T47D (cell line): ENCODE measurements at places on chromosomes 12 and 14.

DNA sequence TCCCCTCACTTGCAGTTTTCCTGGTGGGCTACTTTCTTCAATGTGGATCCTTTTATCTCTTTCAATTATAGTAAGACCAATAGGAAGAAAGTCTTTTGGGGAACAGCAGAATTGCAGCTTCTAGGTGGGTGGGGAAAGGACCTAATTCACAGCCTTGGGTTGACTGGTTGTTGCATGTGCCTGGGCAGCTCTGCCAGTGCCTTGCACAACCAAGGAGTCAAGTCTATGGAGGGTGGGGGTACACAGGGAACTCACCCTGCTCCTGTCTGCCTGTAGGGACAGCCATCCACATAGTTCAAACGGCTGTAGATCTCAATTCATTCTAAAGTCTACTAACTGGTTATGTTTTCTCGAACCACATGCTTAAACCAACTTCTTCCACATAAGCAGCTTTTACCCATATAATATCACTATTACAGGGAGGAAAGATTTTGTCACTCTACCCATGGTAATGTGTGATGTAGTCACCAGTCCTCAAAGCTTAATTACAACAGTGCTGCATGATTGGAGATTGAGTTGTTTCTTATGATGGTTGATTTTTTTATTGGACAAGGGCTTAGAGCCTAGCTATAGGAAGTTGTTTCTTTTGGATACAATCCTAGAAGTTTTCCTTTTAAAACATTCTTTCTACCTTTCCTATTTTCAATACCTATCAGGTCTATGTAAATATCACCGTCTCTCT lies 117.7 kb upstream of the FRMD6 start:
- DNase-seq: no peak

- DNase-seq: no peak
These were observed 343.6 kb downstream of the GLT1D1 start for GRCh38 chr12:129196927-129197326.

DNA sequence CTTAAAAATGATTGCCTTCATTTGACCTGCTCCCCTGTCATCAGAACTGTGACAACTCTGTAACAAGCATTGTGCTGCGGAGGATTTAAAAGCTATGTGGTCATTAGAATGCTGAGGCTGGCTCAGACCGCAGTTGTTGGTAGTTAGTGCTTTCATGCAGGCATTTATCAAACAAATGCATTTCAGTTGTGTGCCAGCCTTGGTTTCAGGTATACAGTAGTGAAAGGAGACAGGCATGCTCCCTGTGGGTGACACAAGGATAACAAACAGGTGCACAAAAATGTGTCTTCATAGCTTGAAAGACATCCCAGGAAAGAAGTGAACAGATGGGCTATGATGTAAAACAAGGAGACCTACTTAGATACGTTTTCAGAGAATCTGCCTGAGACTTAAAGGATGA lies 60.6 kb downstream of the MARK3 start:
- no peak for DNase-seq

DNA sequence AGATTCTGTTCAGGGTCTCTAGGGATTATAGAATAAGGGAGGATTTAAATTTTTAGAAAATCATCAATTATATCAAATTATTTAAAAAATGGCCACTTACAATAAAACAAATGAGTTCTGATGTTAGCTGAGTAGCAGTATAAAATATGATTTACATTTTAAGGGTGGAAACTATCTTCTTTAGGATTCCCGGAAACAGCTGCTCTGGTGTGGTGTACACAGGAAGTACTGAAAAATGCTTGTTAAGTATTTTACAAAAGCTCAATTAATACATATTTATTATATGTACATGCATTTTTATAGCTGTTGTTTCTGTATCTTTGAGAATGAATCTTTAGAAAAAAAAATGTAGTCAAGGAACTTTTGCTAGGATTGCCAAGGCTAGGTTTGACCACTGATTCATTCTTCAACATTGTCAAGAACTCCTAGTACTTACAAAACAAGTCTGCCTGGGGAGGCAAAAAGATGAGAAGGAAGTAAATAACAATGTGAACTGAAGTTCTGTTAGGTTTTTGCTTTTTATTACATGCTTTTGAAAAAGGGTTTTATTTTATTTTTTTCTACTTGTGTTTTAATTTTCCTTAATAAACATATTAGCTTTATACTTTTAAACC lies 48.0 kb downstream of the ARF6 start:
- DNase-seq: no peak

DNA sequence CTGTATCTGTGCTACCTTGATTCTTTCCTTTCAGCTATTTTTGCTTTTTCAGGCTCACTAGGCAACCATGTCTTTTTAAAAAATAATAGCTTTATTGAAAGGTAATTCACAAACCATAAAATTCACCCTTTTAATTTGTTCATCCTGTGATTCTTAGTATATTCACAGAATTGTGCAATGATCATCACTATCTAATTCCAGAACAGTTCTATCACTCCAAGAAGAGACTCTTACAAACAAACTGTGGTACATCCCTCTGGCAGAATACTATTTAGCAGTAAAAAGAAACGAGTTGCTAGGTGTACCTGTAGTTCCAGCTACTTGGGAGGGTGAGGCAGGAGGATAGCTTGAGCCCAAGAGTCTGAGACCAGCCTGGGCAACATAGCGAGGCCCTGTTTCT lies 14.8 kb downstream of the CREBL2 start:
- DNase-seq: no peak
